ENCODE measurements at places on chromosomes 4 and X. TPM values are rescaled to one million over a fixed set of nuclear protein-coding genes. Genes with fewer than 3 reads are reported as not detected.

CISD2 gene
- total RNA-seq: 27.9 TPM

BANK1 gene
- total RNA-seq: not detected

ARX gene
- not detected for total RNA-seq

RNF212 gene
- not detected for total RNA-seq

AFAP1 gene
- 68.5 TPM for total RNA-seq

KCTD8 gene
- total RNA-seq: 0.78 TPM

ETDA gene
- total RNA-seq: not detected

RHOXF1 gene
- not detected for total RNA-seq

ADH1B gene
- 0.65 TPM for total RNA-seq

NAT8L gene
- total RNA-seq: not detected

MAGEB1 gene
- total RNA-seq: not detected

PDE6B gene
- total RNA-seq: under 0.01 TPM

TMEM35A gene
- total RNA-seq: 22.0 TPM

C4orf51 gene
- total RNA-seq: not detected

DOCK11 gene
- total RNA-seq: 11.6 TPM

TRIM61 gene
- 2.5 TPM for total RNA-seq

ACE2 gene
- total RNA-seq: not detected

GCNA gene
- total RNA-seq: 0.26 TPM

AWAT2 gene
- not detected for total RNA-seq

Measured in epithelial cell of alveolus of lung (primary cell).